ENCODE measurements at places on chromosomes 12 and 14.

DNA sequence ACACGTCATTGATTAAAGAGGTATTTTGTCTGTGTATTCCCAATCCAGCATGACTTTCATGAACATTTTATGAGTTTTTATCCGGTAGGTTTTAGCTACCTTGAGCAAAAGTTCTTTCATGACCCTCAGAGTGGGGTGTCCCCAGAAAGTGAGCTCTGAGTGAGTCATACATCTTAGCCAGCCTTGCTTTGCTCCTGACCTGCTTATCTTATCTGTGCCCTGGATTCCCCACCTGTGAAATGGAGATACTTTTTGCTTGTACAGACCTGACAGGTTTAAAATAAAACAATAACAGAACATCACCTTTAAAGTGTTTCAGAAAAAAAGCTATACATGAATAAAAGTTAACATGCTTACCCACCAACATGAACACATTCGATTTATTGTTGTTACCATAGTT is 202.8 kb upstream of the SOX5 start:
- no peak for DNase-seq

DNA sequence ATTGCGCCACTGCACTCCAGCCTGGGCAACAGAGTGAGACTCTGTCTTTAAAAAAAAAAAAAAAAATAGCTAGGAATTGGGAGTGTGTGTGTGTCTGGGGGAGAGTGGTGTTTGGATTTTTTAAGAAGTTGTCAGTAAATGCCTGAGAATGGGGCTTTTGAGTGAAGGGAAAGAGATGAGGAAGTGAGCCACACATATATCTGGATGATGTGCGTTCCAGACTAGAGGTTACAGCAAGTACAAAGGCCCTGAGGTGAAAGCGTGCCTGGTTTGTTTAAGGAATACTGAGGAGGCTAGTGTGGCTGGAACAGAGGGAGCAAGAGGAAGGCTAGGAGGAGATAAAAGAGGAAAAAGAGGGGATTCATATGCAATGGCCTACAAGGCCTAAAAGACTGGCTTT is 70.0 kb downstream of the PAPLN start:
- DNase-seq = no peak

DNA sequence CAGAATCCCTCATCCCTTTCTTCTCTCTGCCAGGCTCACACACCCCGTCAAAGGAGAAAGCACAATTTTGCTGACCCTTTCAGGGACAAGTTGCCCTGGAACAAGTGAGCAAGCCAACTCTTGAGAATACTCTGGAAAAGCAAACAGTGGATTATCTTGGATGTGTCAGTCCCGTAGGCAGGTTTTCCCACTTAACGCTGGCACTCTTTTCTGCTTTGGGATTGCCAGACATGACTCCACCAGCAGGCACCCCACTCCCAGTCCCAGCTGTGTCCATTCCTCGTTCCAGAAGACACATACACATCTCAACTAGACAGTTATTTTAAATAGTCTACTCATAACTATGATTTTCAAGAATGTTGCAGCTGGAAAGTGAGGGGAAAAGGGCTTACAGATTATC is 145.5 kb upstream of the CDKN3 start:
- DNase-seq = no peak

DNA sequence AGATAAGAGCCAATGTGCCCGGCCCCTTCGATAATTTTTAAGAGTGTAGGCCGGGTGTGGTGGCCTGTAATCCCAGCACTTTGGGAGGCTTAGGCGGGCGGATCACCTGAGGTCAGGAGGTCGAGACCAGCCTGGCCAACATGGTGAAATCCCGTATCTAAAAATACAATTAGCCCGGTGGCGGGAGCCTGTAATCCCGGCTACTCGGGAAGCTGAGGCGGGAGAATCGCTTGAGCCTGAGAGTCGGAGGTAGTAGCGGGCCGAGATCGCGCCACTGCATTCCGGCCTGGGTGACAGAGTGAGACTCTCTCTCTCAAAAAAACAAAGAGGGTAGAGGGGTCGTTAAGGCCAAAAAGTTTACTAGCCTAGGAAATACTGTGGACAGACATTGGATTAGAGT is 2.6 kb downstream of the KRAS start:
- no peak for DNase-seq

GRCh38 chr14:89276424-89276975 is 140.5 kb downstream of the FOXN3 start:
- DNase-seq = no peak

DNA sequence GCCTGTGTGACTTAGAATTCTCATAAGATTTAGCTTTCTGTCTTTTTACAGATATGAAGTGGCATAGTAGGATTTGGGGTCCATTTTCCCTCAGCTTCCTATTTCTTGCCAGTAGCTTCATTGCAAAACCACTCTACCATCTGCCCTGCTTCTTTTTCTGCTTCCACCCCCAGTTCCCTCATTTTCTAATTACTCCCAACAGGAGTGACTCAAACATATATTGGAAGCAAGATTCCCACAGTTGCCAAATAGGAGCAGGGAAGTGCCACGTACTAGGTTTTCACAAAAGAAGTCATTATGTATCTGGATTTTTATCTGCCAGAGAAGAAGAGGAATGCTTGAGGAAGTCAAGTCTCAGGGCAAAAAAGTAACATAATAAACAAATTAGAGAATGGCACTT is 64.1 kb downstream of the ANO4 start:
- no peak for DNase-seq

DNA sequence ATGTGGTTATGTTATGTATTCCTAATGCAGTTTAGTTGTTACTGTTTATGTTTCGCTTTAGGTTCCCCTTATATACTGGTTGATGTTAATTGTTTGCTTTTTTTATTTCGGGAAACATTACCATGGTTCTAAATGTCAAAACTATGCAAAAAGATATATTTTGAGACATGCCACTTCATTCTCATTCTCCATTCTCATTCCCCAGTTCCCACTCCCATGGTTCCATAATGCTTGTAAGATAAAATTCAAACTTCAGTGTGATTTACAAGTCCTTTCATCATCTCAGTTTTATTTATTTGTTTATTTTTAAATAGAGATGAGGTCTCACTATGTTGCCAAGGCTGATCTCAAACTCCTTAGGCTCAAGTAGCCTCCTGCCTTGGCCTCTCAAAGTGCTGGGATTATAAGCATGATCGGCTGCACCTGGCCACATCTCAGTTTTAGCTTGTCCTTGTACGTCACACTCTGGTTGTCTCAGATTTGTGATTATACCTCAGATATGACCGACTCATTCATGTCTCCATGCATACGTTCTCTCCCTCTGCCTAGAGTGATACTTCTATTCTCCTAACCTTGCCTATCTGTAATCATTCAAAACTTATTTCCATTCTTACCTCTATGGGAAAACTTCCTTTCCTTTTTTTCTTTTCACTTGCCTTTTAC is 407.8 kb upstream of the RGS6 start:
- DNase-seq = no peak

DNA sequence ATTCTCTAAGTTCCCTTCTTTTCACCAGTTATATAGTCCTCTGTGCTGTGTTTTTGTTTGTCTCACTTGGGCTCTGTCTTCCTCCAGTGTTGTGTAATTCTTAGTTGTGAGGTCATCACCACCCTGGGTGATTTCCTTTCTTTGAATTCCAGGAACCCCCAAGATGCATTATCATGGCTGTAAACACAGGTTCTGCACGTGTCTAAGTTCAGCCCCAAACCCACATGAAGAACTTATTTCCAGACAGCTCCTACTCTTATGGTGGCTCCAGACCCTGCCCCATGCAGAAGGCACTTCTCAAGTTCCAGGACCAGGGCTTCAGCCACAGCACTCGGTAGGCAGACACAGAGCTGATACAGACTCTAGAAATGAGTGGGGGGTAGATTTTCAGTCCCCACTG is 560.5 kb downstream of the BCL11B start:
- DNase-seq = no peak

DNA sequence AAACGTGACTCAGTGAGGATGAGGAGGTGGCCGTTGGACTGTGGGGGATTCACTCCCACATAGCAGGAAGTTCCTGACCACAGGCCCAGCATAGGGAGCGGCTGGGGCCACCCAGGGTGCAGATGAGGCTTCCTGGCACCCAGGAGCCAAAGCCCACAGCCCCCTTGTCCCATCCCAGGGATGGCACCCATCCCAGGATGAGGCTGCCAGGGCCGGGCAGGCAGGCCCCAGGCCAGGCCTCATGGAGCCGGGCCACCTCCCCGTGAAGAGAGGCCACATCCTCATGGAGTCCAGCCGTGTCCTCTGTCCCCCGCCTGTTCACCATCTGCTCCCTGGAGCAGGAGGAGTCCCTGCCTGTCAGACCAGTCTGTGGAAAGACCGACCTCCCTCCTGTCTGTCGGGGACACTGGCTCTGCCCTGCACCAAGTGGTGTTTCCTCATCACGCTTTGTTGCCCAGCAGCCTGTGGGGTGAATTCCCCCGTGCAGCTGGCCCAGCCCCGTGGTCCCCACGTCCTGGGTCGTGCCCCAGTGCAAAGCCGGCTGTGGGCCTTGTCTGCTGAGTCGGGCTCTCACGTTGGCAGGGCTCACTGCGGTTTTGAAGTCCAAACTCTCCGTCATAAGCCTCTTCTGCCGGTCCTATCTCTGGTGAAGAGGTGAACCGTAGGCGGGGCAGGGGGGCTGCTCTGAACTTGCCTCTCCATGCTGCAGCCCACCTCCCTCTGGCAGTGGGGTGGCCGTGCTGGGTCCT is 24.5 kb downstream of the MMP17 start:
- no peak for DNase-seq

- DNase-seq = no peak
These were observed 34.1 kb downstream of the TMEM233 start for GRCh38 chr12:119627686-119628085.

- no peak for DNase-seq
These were observed 140.8 kb downstream of the TTC7B start for GRCh38 chr14:90675399-90675798.

- DNase-seq = no peak
These were observed 16.0 kb downstream of the RITA1 start for GRCh38 chr12:113201187-113202177.

DNA sequence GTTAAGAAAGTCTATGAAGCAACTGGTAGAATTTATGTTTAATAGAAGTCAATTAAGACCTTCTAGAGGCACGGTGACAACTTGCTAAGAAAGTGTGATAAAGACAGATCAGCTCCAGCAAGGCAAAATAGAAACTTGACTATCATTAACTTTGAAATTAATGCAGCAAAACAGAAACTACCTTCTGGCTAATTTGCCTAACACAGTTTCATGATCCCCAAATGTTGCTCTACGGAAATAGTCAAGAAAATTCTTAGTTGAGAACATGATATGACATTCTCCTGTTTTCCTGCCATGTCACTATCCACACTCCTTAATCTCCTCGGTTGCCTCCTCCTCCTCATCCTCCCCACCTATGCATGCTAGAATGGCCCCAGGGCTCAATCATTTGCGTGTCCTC is 4.2 kb downstream of the DENND5B start:
- DNase-seq = no peak

DNA sequence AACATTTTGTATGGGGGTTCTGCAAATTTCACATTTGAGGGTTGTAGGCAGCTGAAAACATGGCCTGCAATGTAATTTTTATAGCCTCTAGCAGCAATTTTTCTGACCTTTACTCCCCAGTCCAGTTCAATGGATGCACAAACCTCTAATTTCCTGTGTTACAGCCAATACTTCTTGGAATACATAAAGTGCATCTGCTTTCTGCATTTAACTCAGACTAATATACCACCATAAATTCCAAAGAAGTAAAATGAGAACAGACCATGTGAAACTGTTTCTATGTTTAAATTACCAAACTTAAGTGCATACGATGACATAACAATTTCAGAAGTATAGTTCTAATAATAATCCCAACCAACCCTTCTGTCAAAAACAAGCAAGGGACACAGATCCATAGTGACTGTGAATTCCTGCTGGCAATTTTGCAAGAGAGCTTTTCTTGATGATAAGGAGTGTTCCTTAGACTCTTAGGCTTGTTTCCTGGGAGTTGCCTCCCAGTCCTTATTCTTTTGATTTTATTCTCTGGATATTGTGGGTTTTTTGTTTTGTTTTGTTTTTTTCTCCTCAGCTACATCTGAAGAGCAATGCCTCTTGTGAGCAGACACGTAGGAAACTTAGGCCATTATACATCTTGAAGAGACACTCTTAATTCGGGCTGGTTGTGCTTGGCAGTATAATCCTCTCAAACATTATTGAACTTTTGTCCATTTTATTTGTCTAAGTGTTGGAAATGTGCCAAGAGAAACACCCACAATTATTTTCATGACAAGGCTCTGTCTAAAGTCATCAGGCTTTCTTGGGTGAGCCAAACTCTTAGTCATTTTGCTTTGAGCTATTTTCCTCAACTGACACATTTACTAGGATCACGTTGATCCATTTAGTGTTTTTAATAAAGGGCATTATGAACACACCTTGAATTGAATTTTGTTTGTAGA is 51.3 kb upstream of the RERGL start:
- no peak for DNase-seq

DNA sequence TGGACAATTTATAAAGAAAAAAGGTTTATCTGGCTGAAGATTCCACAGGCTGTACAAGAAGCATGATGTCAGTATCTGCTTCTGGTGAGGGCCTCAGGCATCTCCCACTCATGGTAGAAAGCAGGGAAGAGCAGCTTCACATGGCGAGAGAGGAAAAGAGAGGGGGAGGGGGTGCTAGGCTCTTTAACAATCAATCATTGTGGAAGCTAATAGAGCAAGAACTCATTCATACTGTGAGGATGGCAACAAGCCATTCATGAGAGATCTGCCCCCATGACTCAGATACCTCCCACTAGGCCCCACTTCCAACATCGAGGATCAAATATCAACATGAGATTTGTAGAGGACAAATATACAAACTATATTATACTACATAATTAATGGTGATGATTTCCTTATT is 361.9 kb upstream of the FAR2 start:
- DNase-seq = no peak

DNA sequence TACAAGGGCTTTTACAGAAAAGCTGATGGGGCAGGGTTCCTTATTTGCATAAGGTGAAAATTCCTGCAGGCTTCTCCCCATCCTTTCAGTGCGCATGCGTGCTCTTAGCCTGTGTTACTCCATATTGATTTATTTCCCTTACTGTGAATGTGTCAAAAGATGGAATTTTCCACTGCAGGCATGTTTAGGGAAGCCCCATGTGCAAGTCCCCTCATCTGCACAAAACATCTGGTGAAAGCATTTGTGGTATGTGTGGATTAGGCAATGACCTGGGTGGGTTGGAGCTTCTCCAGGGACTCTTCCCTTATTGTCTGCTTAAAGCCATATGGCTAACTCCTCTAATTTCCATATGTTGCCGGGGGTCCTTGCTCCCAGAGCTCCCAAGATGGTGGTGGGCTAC is 912.7 kb upstream of the LRFN5 start:
- DNase-seq = no peak

- DNase-seq = no peak
These were observed 10.9 kb upstream of the PCED1B start for GRCh38 chr12:47068539-47068938.

DNA sequence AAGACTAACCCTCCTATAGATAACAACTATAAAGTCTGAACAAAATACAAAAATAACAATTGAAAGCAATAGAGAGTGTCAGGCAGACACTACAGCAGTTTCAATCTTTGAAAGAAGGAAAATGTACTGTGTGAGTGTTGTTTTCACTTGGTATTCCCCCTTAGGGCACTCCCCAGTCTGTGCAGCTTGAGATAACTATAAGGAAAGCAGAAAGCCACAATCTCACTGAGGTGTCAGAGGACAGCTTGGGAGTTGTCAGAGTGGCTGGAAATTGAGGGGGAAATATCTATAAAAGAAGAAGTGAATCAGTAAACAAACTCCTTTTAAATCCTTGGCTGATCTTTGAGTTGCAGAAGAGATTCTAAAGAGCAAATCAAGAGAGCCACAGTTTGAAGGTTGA is 364.8 kb downstream of the NELL2 start:
- no peak for DNase-seq
